NCI-H345 (cell line): ENCODE measurements at places on chromosomes 4 and X.

DNA sequence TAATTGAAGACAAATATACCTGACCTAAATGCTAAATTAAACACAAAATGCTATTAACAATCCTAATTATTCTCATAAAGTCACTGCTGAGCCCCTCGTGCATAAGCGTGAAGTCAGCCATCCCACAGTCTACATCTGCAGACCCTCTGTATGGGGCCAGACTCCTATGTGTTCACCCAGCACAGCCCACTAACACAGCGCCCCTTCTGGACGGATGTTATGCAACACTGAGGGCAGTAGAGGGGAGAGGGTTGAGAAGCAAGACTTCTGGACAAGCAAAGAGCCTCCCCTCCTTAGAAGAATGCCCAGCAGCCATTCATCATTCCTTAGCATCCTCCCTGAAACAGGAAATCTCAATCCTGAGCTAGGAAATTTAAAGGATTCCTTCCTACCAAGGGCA is 7.9 kb downstream of the TRPC3 start:
- DNase-seq = no peak

- no peak for DNase-seq
Measured at GRCh38 chr4:77203380-77204197, 46.6 kb downstream of the CCNG2 start.

DNA sequence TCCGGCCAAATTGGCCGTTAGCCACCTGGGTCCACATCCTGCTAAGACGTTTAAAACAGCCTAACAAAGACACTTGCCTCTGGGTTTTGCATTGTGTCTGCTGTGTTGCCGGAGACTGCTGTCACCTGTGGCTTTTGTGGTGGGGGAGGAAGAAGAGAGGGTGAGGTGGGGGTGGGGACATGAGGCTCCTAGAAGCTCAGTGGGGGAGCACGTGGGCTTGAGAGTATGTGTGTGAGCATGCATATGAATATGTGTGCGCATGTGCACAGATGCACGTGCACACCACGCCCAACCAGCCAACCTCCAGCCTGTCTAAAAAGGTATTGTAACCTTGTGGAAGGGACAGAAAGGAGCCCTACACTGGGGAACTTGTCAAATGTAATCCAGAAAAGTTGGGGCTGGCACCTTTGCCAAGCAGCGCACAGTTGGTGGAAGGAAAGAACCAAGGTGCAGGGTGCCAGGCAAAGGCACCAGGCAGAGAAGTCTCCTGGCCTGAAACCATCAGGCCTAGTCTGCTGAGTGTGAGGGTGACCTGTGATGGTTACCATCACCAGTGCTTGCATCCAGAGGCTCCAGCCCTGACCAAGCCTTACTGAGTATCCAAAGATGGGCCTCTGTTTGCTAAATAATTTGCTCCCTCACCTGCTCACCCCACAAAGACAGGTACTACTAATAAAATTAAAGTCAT is 10.1 kb upstream of the SASH3 start:
- no peak for DNase-seq

- no peak for DNase-seq
Measured at GRCh38 chr4:12472087-12472486, 1012.1 kb downstream of the RAB28 start.

- DNase-seq = no peak
Measured at GRCh38 chr4:140986045-140986444, 147.2 kb downstream of the RNF150 start.

DNA sequence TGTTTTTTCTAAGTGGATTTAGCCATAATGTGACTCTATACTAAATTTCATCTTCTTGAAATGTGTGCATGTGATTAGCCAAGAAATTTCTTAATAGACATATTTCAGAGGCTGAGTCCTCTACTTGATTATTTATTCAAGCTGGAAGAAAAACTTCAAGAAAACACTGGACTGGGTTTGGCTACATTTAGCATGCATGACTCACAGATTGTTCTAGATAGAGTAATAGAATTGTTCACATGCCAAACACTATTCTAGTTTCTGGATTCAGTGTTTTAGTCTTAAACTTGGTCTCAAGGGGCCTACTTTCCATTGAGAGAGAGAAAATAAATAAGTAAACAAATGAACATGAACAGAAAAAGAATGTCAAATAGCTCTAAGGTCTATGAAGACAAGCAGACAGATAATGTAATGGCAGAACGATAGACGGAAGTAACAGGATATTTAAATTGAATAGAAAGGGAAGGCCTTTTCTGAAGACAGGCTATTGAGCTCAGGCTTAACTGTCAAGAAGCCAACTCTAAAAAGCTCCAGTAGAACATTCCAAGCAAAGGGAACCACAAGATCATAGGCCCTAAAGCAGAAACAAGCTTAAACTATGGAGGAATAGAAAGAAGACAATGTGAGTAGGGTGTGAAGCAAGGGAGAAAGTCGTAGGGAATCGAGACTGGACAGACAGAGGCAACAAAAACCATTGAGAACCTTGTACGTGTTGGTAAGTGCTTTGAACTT is 104.6 kb downstream of the TMEM144 start:
- no peak for DNase-seq

- DNase-seq = no peak
Measured at GRCh38 chrX:23118163-23118562, 118.4 kb downstream of the DDX53 start.

GRCh38 chr4:105894660-105895582 is at the start of gene NPNT:
TSS of gene NPNT (plus strand) at chr4:105895471. CDS start at chr4:105895653, 182 bp downstream.
- peak; percentile 74 for DNase-seq

GRCh38 chrX:148806145-148806870 is 305.9 kb downstream of the AFF2 start:
- DNase-seq = no peak

- DNase-seq = peak; percentile 61
Measured at GRCh38 chr4:38856524-38857337, at the start of gene TLR6. TSS of gene TLR6 (minus strand) at chr4:38856817. CDS start at chr4:38829473, 27,344 bp downstream.

- DNase-seq = peak; percentile 72
Measured at GRCh38 chr4:76696109-76696508, 201.8 kb downstream of the SOWAHB start.

- peak; percentile 29 for DNase-seq
Measured at GRCh38 chrX:19514791-19515614, at the start of gene MAP3K15. TSS of gene MAP3K15 (minus strand) at chrX:19515508. CDS start at chrX:19515261, 247 bp downstream.

DNA sequence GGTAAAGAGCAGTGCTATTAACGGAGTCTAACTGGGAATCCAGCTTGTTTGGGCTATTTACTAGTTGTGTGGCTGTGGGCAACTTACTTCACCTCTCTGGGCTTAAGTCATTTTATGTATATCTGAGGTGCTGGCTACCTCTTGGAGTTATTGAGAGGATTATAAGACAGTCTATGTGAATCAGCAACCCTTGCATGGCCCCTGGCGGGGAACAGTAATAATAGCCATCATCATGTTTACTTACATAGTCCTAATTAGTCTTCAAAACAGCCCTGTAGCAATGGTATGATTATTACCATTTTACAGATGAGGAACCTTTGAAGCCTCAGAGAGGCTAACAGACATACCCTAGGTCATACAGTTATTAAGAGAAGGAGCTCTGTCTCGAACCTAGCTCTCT is 1.5 kb downstream of the HPRT1 start:
- DNase-seq = no peak

DNA sequence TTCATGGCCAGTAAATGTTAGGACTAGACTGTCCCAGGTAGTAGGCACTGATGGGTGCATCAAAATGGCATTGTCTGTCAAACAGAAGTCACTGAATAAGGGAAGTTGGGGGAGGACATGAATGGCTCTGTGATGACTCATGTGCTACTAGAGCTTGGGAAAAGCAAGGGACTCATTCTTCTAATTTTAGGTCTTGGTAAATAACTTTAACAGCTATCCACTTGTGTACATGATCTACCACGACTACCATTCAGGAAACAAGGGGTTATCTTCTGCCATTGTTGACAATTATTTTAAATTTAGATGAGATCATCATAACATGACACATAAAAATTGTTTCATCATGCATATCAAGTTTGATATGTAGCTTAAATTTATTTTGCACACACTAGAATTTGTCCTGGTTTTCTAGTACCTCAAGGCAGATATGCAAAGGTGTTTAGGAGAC is 6.3 kb downstream of the AREG start:
- DNase-seq = no peak

GRCh38 chr4:163017135-163017534 is 149.6 kb downstream of the NAF1 start:
- DNase-seq = no peak

- DNase-seq = no peak
Measured at GRCh38 chr4:47010912-47011446, 17.6 kb upstream of the GABRA4 start.

DNA sequence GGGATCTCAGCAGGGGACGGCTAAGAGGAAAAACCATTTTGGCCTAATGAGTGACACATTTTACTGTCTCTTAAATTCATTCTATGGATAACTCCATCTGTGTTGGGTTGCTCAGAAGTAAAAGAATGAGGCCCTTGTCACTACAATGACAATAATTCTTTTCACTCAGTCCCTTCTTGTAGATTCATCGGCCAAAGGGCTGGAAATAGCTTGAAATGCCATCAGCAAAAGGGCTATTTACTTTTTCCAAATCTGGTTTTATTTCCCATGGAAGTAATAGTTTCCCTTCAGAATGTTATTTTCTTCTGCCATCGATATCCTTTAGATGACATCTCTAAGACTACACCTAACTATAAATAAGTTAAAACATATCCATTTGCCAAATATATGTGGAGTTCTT is 7.4 kb downstream of the MEPE start:
- DNase-seq = no peak

- DNase-seq = no peak
Measured at GRCh38 chr4:17322514-17322913, 189.4 kb downstream of the QDPR start.

GRCh38 chrX:17024886-17025285 is 78.4 kb downstream of the REPS2 start:
- no peak for DNase-seq

DNA sequence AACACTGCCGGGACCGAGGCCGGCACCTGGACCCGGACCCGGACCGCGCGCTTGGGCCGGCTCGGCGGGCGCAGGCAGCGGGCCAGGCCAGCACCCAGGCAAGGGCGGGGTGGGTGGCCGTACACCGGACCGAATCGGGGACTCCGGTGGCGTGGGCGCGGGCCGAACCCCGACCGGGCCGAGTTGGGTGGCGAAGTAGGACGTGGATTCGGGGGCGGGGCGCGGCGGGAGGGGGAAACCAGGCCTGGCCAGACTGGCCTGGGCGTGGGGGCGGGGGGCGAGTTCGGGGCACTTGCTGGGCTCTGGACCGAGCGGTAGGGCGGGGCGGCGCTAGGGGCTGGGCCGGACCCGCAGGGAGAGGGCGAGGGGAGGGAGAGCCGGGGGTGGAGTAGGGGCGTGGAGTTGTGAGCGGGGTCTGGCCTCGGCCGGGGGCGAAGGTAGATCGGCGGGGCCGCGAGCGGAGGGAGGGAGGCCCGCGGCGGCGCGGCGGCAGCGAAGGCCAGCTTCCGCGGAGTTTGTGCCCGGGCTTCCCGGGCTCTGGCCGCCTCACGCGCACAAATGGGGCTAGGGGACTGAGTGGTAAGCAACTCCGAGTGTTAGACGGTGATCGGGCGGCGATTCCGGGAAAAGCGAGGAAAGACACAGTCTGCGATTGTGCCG is 1.8 kb upstream of the BCORL1 start:
- DNase-seq = no peak

DNA sequence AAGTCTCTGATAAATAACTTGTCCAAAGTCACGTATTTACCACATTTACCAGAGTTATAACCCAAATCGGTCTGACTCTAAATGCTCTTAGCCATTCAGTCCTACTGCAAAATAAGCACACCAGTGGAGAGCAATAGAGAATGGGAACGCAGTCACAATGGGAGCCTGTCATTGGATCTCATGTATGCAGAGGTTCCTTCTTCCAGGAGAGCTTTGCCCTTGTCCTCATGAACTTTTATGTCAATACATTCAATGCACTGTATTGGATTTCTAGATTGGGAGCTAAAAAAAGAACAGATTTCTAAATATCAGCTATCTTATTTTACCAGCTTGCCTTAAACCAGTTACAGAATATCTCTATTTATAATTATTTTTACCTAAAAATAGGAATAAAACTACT is 149.1 kb upstream of the CXXC4 start:
- DNase-seq = no peak

- DNase-seq = no peak
Measured at GRCh38 chrX:85089321-85089840, 85.7 kb downstream of the APOOL start.

GRCh38 chr4:173230062-173230461 is 61.5 kb downstream of the GALNT7 start:
- no peak for DNase-seq

DNA sequence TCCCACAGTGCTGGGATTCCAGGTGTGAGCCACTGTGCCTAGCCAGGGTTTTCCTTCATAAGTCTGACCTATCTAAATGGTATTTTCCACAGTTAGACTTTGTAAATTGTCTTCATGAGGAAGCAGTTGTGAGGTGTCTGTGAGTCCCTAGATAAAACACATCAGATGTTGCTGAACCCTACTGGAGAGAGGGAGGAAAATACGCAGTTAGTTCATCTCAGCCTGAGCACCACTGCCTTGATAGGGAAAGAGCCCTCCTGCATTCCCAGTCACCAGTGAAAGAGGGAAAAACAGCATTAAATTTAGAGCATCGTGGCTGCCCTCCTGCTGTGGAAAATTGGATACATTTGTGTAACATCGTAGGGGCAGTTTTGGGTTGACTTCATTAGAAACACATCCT is 31.7 kb upstream of the CLDN34 start:
- DNase-seq = no peak

DNA sequence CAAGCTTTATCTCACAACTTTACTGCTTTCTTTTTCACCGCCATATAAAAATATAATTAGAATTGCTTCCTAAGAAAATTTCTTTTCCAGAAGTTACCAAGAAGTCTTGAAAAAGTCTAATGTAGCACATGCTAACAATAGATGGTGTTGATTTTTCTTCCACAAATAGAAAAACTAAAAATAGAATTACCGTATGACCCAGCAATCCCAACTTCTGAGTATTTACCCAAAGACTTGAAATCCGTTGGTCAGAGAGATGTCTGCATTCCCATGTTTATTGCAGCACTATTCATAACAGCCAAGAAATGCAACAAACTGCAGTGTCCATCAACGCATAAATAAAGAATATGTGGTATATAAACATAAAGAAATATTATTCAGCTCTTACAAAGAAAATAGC is 17.8 kb upstream of the EDNRA start:
- no peak for DNase-seq

DNA sequence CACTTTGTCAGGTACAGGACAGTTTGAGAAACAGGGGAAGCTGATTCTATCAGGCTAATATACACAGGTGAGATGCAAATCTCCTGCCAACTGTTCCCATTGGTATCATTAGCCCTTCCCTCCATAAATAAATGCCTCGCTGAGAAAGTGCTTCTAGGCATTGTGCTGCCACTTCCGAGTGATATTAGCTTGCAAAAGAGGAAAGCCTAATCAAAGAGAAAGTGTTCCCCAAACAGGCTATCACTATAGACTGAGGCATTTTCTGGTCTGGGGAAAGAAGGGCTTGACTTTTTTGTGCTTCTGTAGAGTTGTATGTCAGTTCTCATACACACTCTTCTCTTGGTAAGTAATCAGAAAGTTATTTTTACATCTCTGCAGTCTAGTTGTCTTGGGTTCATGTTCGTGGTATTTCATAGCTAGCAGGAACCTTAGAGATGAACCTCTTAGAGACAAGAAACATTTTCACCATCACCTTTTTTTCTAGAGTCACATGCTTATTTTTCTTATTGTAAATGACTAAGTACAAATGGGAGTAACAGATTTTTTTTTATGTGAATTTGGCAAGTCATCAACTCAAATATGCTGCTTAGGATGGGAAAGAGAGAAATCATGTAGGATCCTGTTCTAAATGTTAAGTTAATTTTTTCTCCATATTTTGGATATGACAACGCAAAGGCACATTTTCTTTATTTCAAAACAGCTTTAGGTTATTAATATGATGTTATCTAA is 1009.8 kb downstream of the ADGRL3 start:
- no peak for DNase-seq
